ENCODE measurements at places on chromosomes 5 and 9.

DNA sequence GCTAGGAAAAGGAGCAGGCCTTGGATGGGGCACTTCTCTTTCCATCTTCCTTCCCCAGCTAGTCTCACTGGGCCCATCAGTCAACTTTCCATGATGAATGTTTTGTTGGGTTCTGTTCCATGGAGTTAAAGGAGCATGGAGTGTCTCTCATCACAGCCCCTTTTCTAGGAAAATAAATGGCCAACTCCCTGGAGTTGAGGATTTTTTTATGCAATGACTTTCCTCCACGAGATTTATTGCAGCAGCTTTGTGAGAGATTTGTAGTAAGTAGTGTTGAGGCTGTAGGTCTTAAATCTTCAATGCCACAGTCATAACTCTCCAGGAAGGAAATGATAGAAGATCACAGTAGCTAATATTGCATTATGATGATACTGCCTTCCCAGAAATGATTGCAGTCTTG, 45.6 kb upstream of the SLC44A1 start:
- DNase-seq = no peak

GRCh38 chr9:93091056-93091452, 5.0 kb upstream of the CARD19 start:
- no peak for DNase-seq

DNA sequence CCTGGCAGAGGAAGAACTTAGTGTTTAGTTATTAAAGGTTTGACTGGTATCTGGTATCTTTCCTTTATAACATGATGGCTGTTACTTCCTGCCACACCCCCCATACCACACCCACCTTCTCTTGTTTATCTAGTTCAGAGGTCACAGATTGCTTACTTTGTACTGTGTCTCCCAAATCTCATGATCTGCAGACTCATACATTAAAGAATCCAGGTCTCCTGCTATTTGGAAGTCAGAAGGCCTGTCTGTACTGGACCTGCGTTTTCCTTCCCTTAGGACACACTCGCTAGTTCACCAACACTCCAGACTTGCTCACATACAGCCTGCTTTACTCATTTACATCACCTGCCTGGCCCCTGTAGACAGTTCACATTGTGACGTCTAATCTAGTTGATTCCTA, 39.3 kb downstream of the NUDT12 start:
- no peak for DNase-seq

GRCh38 chr5:107149243-107150005, 521.3 kb downstream of the EFNA5 start:
- DNase-seq = no peak

- DNase-seq = no peak
These were observed 46.9 kb upstream of the RGS7BP start for GRCh38 chr5:64458948-64459347.

- DNase-seq = no peak
These were observed 21.3 kb downstream of the RAI14 start for GRCh38 chr5:34677428-34677827.

GRCh38 chr5:142511358-142511757, 174.5 kb downstream of the FGF1 start:
- no peak for DNase-seq

DNA sequence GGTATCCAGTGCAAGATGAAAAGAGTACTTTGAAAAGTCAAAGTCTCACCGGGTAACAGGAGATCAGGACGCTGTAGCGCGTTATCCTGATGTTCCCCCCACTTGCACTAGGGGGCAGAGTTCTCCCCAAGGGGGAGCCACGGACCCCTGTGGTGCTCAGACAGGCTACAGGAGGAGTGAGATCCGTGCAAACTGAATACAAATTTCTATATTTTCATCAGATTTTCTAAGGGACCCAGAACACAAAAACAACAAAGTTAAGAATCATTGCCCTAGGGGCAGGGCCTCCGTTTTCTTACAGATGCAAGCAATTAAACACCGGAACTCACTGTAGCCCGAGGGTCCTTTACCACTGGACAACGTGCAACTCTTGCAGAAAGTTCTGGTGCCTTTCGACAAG, 2.0 kb downstream of the MYO10 start:
- DNase-seq = no peak

DNA sequence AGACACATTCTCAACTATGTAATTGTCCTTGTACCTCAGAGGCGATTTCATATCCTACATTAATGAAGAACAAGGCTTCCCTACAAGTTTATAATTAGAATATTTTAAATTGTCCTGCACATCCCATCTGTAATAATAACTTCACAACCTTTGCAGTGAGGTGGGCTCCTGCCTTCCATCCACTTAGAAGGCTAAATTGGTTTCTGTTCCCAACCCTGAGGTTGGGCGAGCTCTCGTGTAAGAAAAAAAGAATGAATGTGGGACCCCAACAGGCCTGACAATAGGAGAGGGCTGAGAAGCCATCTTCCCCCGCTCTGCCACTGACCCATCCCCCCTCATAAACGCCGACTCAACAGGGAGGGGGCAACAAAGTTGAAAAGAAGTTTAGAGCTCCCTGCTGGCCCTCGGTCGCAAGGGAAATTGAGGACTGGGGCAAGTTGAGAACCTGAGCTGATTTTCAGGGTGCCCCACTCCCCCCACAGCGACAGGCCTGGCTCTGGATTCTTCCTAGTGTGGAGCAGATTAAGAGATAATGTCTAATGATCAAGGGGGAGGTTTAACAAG, 9.4 kb downstream of the BARHL1 start:
- no peak for DNase-seq

- no peak for DNase-seq
These were observed 23.8 kb downstream of the C5 start for GRCh38 chr9:121026260-121026691.

DNA sequence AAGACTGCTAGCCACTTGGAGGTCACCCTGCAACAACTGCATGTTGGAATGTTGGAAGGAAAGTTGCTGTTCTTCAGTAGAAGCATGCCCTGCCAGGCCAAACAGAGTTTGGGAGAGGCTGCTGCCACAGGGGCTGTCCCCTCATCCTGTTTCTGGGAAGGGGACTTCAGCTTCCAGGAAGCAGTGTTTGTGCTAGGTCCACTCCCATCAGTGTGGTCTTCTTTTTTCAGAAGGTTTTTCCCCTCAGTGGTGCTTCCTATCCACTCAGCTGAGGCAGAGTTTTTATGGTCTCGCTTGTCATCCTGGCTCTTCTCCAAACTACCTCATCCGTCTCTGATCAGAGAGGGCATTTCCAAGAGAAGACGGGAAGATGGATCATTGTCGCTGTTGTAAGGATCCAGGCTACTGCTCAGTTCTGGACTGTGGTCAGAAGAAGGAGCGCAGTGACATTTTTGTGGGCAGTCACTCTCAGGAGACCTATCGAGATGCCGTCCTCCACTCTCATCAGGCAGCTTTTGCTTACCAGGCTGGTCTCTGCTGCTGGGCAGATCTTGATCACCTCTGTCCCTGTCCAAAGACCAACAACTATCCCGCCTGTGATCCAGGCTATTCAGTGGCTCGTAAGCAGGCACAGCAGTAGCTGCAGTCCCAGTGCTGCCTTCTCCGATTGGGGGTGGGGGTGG, 97.8 kb upstream of the C5orf63 start:
- DNase-seq = no peak

GRCh38 chr5:1542781-1543180, 19.0 kb upstream of the LPCAT1 start:
- DNase-seq = no peak

DNA sequence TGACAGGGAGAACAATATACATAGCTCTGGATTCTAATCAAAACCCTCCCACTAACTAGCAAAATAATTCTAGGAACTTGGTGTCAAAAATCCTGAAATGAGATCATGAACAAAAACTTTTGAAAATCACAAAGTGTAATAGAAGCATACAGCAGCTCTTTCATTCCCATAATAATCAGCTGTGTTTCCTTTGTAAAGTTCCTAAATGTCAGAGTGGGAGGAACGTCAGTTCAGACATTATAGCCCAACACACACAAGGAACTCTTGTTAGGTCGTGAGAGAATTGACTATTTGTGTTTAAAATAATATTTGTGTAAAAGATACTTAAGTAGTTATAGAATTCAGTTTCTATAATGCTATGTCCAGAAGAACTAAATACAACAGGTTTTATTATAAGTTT, 312.8 kb downstream of the SEMA5A start:
- DNase-seq = no peak

GRCh38 chr9:5559659-5560058, 49.3 kb downstream of the PDCD1LG2 start:
- no peak for DNase-seq

DNA sequence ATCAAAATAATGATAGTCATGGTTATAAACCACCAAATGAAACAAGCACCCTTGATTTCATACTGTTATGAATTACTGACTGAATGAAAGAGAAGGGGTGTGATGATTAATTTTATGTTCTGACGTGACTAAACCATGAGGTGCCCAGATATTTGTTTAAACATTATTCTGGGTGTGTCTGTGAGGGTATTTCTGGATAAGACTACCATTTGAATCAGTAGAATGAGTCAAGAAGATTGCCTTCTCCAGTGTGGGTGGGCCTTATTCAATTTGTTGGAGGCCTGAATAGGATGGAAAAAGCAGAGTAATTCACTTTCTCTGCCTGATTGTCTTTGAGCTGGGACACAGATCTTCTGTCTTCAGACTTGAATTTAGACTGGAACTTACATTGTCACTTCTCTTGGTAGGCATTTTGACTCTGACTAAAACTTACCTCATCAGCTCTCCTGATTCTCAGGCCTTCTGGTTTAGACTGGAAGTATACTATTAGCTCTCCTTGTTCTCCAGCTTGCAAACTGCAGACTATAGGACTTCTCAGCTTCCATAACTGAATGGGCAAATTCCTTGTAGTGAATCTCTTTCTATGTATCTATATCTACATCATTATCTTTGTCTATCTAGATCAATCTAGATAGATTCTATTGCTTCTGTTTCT, 321.9 kb upstream of the TARS1 start:
- DNase-seq = no peak

- no peak for DNase-seq
These were observed 13.5 kb downstream of the FBXL7 start for GRCh38 chr5:15513431-15513830.

DNA sequence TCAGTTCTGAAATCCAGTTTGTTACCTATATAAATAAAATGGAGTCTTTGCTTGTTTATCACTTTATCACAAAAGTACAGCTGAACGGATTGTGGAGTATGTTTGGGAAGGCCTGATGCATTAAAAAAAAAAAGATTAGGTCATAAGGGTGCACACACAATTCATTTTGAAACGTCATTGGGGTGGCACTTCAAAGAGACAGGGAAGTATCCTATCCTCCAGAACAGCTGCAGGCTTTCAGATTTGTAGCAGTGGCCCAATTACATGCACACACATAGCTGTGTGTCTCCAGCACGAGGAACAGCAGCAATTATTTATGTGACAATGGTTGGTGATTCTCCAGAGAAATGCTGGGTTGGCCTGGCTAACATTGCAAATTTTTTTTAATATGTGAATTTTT, 46.8 kb upstream of the FER start:
- no peak for DNase-seq

- DNase-seq = no peak
These were observed 407.1 kb upstream of the PAPPA start for GRCh38 chr9:115746496-115746895.

DNA sequence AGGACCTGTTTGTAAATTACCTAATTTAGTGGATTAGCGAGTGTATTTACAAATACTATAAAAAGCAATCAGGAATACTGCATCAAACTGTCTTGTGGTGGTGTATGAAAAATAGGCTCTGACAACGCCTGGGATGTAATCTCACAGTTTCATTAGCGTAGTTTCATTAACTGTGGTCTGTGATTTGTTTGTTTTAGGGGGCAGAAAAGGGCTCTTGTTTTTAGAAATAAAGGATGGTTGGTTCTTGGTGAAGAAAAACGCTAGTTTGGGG, 1.4 kb downstream of the SLC44A1 start:
- DNase-seq = no peak

- no peak for DNase-seq
These were observed 23.5 kb upstream of the CARTPT start for GRCh38 chr5:71695595-71695994.

DNA sequence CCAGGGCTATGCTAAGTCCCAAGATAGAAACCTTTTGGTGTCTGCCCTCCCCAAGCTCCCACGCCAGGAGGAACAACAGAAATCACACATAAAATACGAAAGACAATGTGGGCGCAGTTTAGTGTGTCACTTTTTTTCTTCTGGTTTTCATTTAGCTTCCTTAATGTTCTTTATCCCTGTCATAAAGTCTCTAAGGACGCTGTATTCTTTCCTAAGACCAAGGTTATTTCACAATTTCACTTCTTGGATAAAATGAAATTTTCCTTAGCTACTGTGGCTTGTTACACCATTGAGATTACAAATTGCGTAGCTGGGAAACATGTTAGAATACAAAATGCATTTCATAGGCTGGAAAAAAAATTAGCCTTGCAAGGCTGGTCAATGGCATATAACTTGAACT, 85.4 kb downstream of the GLIS3 start:
- DNase-seq = no peak

DNA sequence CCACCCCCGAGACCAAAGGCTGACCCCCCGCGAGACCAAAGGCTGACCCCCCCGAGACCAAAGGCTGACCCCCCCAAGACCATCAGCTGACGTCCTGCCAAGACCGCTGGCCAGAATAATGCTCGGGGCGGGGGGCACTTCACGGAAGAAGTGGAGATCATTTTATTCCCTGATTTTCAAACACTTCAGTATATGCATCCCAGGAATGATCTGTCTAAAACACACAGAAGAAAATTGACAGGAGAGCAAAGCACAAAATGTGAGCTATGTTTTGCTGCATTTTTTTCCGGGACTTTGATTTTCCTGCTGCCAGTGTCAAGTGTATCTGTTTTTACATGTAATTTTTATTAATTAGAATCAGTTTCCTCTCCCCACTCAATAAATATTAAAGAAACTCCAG, 67.1 kb downstream of the ADAMTS2 start:
- no peak for DNase-seq

DNA sequence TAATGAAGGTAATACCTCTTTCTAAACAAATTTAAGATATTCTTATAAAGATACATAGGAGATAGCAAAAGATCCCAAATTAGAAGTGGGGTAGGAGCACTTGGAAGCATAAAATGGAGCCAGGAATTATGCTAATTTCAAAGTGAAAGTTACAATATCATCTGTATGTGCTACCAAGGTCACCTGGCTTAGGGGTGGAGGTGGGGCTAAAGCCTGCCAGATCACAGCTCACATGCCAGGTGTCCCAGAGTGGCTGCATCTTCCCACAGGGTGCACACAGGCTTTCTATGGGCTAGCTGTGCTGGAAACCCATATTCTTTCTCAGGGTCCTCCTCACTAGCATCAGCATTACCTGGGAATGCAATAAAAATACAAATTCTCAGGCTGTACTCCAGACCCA, 118.2 kb upstream of the TXNDC8 start:
- no peak for DNase-seq

DNA sequence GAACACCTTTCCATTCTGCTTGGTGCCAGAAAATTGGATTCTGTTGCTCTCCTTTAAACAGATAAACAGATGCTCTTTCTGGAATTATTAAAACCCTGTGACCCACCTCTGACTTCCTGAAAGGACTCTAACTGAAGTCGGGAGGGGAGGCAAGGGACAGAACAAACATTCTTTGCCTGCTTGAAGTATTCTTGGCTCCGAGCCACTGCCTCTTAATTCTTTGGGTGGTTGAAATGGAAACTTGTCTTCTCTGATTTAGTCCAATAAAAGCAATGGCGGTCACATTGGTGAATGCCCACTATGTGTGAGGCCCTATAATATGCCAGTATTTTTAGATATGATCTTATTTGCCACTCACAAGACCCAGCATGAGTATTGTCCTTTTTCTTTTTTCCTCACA, 236.8 kb downstream of the SLIT3 start:
- DNase-seq = no peak

- no peak for DNase-seq
These were observed 88.3 kb upstream of the CCDC112 start for GRCh38 chr5:115384587-115385375.
